ENCODE measurements at places on chromosomes 11 and 22. TPM values are rescaled to one million over a fixed set of nuclear protein-coding genes. Genes with fewer than 3 reads are reported as not detected.

Gene CEND1
- total RNA-seq, result 0.27 TPM

- peaks cover 5% of the 10 kb centered on the region for H3K4me1 ChIP-seq
- no peaks in the 10 kb centered on the region for H3K36me3 ChIP-seq
- no peak overlapping the region for H3K4me3 ChIP-seq
Measured at GRCh38 chr22:38012604-38013072, 28.3 kb upstream of the SOX10 start.

DNA sequence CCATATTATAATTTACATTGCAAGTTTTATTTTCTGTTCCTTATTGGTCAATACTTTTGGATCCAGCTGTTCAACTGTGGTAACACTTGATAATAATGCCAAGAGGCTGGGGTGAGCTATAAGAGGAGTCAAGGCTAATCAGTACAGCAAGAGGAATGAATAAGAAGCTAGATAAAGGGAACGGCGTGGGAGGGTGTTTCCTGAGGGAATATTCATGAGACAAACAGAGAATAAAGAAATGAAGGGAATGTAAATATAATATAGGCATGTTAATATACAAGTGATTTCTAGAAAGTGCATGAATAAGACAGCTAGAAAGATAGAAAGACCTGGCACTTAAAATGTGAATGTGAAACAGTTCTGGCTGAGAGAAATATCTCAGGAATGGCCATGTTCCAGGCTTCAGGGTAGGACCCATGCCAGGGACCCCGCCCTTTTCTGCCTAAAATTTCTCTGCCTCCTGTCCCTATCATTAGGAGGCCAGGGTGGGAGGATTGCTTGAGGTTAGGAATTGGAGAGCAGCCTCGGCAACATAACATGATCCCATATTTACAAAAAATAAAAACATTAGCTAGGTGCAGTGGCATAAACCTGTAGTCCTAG is 3.9 kb downstream of the OR51B4 start:
- H3K4me1 ChIP-seq, result no peaks in the 10 kb centered on the region
- H3K27me3 ChIP-seq, result no peaks in the 10 kb centered on the region
- no peak overlapping the region for H3K27ac ChIP-seq
- no peak overlapping the region for H3K4me3 ChIP-seq
- no peaks in the 10 kb centered on the region for H3K36me3 ChIP-seq
- DNase-seq, result no peak

GRCh38 chr11:115464269-115464668 is 39.9 kb downstream of the CADM1 start:
- no peak overlapping the region for H3K4me3 ChIP-seq
- no peaks in the 10 kb centered on the region for H3K4me1 ChIP-seq
- H3K36me3 ChIP-seq, result no peaks in the 10 kb centered on the region
- no peaks in the 10 kb centered on the region for H3K27me3 ChIP-seq
- no peak for DNase-seq

Gene CASP1
- total RNA-seq, result not detected

- no peak overlapping the region for H3K4me3 ChIP-seq
- no peaks in the 10 kb centered on the region for H3K36me3 ChIP-seq
- H3K4me1 ChIP-seq, result no peaks in the 10 kb centered on the region
- DNase-seq, result no peak
- H3K27me3 ChIP-seq, result no peaks in the 10 kb centered on the region
Measured at GRCh38 chr11:101126551-101127196, 2.9 kb downstream of the PGR start.
